Fibroblast of skin of left quadriceps (primary cell): ENCODE measurements at places on chromosomes 3 and 15.

DNA sequence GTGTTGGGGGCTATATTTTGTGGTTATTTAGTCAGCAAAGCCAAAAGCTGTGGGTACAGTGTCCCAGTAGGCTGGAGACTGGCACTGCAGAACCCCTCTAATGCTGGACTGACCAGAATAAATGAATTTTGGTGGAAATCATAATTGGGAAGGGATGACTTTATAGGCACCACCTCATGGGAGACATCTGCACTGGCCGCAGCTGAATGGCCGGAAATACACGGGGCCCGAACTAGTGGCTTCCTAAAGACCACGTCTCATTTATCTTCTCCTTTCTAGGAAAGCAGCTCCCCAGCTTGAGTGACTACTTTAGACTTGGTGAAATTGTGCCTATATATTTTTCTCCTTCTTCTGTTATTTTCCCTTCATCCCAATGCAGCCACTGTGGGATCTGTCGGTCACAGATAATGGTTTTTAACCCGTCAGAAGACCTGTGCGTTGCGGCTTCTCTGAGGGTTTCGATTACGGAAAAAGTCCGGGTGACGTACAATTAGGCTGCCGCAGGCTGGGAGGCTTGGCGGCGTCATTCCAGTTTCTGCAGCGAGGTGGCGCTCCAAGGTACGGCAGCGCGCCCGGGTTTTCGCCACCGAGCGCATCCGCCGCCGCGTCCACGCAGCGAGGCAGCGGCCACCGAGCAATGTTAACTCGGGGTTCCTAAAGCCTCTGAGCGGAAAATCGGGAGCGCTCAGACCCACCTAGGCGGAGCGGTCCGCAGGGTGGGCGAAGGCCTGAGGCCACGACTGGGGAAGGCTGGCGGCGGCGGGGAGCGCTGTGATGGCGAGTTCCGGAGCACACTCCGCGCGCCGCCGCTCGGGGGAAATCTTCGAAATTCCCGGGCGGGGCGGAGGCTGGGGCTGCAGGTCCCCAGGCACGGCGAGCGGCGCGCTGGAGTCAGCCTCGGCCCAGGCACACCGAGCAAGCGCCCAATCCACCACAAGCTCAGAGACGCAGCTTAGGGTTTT is 26.3 kb downstream of the NR2F2 start:
- DNase-seq, result peak; percentile 52

DNA sequence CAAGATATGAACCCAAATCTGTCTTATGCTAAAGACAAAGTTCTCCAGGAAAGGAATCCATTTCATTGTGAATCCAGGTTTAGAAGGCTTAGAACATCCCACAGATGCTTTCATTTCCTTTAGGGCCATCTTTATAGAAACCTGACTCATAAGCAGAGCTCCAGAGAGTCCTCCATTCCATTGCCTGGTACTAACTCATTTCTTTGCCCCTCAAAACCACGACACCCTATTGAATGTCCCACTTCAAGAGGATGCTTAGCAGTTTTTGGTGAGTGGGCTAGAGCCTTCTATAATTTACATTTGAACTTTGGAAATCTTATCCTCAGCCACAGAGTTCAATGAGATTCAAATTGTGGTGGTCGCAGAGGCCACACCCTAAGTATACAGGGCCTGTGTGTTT is 325.0 kb downstream of the NTRK3 start:
- DNase-seq, result no peak

DNA sequence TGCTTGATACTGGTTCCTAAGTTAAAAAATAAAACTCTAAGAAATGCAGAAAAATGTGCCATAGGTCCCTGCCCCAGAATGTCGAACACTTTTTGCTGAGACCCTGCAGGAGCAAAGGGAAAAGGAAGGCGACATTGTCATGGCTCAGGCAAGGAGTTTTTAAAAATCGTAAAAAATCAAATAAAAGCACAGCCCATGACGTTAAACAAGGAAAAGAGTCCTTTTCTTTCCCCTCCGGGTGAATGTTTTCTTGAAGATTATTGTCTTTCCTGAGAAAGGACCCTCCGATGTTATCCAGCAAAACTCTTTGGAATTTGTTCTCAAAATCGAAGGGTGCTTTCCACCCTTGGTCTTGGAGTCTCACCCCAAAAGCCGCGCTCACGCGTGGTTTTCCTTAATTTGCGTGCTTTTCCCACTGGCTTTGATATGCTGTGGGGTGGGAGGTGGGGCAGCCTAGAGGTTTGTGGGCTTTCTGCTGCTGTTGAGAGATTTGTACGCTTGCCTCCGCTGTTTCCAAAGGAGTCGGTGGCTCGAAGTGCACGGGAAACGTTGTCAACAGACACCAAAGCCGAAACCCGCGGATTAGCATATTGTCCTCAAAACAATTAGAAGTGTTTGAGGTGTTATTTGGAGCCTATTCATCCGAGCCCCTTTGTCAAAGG is 2.9 kb downstream of the SOX14 start:
- no peak for DNase-seq

DNA sequence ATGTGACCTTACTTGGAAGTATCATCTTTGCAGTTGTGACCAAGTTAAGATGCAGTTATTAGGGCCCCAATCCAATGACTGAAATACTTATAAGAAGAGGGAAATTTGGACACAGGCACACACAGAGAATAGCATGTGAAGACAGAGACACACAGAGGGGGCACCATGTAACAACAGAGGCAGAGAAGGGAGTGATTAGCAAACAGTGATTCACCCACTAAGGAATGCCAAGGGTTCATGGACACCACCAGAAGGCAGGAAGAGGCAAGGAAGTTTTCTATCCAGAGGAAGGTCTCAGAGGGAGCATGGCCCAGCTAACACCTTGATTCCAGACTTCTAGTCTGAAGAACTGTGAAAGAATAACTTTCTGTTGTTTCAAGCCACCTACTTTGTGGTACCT is 25.0 kb downstream of the SIDT1 start:
- DNase-seq, result peak; percentile 16

DNA sequence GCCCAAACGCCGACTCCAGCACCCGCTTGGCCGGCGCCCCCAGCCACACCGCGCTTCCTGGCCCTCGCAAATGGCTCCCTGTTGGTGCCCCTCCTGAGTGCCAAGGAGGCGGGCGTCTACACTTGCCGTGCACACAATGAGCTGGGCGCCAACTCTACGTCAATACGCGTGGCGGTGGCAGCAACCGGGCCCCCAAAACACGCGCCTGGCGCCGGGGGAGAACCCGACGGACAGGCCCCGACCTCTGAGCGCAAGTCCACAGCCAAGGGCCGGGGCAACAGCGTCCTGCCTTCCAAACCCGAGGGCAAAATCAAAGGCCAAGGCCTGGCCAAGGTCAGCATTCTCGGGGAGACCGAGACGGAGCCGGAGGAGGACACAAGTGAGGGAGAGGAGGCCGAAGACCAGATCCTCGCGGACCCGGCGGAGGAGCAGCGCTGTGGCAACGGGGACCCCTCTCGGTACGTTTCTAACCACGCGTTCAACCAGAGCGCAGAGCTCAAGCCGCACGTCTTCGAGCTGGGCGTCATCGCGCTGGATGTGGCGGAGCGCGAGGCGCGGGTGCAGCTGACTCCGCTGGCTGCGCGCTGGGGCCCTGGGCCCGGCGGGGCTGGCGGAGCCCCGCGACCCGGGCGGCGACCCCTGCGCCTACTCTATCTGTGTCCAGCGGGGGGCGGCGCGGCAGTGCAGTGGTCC is 3.5 kb downstream of the ISLR2 start:
- DNase-seq, result no peak

- no peak for DNase-seq
Measured at GRCh38 chr15:25439369-25439836, 579 bp upstream of the UBE3A start.

DNA sequence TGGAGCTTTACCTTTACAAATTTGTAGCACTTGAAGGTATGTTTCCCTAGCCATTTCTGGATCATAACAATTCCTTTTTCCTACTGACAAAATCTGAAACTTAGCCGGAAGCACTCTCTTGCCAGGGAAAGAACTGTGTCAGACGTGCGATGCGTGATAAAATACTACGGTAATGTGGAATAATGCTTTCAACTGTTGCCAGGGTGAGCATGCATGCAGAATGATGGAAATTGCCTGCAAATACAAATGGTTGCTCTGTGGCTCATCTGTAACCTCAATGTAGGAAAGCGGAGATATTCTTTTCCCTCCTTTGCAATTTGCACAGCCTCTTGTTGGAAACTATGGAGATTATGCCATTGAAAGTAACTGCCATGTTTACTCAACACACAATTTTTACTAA is 736.5 kb upstream of the CFAP20DC start:
- no peak for DNase-seq

DNA sequence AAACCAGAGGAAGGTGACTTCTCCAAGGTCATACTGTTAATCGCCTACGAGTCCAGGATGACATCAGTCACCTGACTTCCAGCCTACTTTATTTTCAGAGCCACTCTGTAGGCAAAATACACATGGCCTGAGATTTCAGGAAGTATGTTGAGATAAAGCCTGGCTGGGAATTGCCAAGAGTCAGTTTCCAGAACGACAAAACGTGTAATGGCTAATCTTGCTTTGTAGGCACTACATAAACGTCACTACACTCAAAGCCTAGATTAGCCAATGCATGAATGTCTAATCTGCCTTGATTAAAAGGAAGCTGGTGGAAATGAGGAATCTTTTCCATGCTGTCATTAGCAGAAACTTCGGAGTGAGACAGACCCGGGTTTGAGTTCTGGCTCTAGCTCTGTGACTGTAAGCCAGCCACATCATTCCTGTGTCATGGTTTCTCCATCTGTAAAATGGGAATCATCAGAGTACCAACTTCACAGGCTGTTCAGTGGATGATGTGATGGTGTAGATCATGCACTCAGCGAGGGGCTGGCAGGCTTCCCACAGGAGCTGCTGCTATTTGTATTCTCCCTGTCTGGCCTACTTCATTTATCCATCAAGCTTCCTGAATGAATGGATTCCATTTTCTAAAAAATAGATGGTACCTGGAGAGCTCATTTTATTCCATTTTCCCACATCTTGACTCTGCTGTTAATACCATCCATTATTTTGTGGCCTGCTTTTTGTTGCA is 241.9 kb downstream of the XXYLT1 start:
- no peak for DNase-seq

GRCh38 chr15:63484433-63485186 is 19.8 kb upstream of the USP3 start:
- DNase-seq, result no peak

- no peak for DNase-seq
Measured at GRCh38 chr3:195811756-195812155, at the start of gene MUC4. Gene MUC4 (minus strand): TSS chr3:195811929. CDS start chr3:195811817, 112 bp downstream.

- no peak for DNase-seq
Measured at GRCh38 chr3:105877336-105877910, 8.6 kb upstream of the CBLB start.

GRCh38 chr15:45456212-45457106 is 66.1 kb downstream of the SLC30A4 start:
- peak; percentile 98 for DNase-seq

- no peak for DNase-seq
Measured at GRCh38 chr3:175153595-175153994, 294.5 kb downstream of the NAALADL2 start.

- DNase-seq, result no peak
Measured at GRCh38 chr3:81354119-81354518, 407.3 kb downstream of the GBE1 start.

DNA sequence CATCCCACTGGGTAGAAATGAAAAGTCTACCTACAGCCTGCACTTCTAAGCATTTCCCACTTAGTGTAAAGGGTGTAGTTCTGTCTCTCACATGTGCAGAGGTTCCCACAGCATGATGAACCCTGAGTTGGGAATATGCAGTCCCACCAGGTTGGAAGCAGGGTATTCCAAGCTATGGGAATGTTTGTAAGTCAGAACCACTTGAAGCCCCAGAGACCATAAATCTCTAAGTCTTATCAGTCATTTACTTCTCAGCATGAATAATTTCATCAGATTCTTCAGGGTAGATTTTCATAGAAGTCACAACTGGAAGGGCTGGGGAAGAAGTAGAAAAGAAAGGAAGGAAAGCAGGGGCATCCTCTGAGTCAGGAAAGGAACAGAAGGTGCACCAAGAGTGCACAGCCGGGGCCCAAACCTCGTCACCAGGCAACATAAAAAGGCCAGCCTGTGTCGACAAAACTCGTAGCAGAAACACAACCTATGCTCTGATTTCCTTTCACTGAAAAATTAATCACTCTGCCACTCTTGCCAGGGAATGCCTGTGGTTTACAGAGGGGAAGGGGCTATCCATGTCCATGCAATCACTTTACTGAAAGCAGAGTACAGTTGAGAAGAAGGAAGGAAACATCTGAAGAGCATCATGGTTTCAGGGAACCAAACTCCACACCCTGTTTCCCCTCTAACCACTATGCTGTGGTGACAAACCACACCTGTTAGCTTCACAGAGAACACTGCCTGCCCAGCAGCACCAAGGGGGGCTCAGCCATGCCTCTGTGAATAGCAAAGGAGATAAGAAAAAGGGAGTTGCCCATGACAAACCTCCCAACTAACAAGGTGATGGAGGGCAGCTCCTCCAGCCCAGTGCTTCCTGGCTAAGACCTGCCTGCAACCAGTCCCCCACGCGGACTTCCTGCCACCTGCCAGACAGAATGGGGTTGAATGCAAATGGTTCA is 40.5 kb downstream of the SH3BP5 start:
- no peak for DNase-seq

GRCh38 chr15:33021806-33022389 is 172.6 kb downstream of the FMN1 start:
- no peak for DNase-seq

DNA sequence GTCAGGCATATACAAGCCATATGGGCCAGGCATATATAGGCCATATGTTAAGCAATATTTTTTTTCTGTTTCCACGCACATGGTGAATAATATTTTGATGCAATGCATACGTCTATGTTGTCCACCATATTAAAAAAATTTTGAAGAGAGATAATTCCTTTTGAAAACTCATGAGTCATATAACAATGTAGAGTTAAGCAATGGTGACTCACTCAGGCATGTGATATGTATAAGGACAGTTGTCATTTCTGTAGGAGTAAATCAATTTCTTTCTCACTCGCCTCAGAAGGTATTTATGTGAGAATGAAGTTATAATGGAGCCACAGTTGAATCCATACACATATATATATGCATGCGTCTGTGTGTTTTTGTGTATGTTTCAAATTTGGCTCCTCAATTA is 272.6 kb downstream of the EPHA3 start:
- peak; percentile 53 for DNase-seq

DNA sequence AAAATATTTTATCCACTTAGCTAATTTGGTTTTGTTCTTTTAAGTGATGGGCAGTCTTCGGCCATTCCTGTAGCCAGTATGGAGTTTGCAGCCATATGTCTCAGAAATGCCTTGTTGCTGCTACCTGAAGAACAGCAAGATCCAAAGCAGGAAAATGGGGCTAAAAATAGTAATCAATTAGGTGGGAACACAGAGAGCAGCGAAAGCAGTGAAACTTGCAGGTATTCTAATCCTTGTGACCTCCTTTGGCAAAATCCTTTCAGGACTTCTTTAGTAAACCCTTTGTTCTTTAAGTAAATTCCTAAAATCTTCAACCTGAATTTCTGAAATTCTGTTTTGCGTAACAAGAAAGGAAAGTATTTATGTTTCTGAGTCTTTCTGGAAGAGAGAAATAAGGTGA is 49.8 kb downstream of the CNOT10 start:
- no peak for DNase-seq

DNA sequence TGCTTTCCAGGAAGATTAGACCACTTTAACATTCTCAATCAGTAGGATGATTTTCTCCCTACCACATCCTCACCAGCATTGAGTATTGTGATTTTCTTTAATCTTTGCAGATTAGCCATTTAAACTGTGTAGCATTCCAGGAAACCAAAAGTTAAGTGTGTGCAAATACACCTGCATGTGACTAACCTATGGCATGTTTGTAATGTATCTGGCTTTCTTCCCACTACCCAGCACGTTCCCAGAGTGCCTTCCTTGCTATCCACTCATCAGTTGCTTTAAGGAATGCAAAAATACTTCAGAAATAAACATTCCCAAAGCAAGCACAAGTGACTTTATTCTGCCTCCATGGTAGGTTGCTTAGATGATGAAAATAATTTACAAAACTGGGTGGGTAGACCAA is 74.2 kb downstream of the ATG7 start:
- DNase-seq, result no peak
